ENCODE measurements at places on chromosomes 13 and 19. TPM values are rescaled to one million over a fixed set of nuclear protein-coding genes. Genes with fewer than 3 reads are reported as not detected.
A peak's percentile ranks its signal among the peaks of the same experiment; 100 is the strongest.

The AMER2 gene
- total RNA-seq = 0.09 TPM

The CFAP97D2 gene
- total RNA-seq = not detected

DNA sequence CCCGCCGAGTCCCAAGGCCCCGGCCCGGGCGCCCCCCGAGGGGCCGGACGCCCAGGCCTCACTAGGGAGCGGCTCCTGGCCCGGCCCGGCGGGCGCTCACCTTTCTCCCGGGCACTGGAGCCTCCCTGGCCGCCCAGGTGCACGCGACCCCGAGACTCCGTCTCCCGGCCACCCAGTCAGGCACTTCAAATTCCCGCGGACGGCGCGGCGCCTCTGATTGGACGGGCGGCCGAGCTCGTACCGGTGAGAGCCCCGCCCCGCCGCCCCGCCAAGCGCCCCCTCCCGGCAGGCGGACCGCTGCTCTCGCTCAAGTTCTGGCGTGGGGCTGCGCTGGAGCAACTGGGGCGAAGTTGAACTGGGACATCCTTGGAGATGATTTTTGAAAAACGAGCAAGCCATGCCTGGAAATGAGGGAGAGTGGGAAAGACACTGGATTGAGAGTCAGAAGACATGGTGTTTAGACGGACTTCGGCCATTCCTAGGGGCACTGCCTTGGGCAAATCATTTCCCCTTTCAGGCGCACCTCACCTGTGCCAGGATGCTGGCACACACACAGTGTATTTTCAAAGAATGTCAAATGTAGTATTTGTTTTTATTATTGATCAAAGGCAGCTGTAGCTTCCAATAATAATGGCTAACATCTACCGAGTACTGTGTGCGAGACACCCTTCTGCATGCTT lies 485.3 kb downstream of the UQCRFS1 start:
- no peak overlapping the region for H3K27ac ChIP-seq
- H3K4me3 ChIP-seq = no peak overlapping the region
- DNase-seq = no peak
- H3K36me3 ChIP-seq = no peaks in the 10 kb centered on the region

- no peaks in the 10 kb centered on the region for H3K36me3 ChIP-seq
- H3K4me3 ChIP-seq = no peak overlapping the region
- no peaks in the 10 kb centered on the region for H3K4me1 ChIP-seq
- no peaks in the 10 kb centered on the region for H3K27me3 ChIP-seq
- H3K27ac ChIP-seq = no peak overlapping the region
Observed at GRCh38 chr13:111518161-111518792, 197.8 kb downstream of the TEX29 start.

The MATK gene
- 1.0 TPM for total RNA-seq

The SERP2 gene
- total RNA-seq = 12.6 TPM

The SYT5 gene
- 0.35 TPM for total RNA-seq

GRCh38 chr19:6433663-6434062 lies at the start of gene SLC25A41:
Gene SLC25A41, minus strand, starts transcription at chr19:6433763. Its CDS starts 70 bp downstream, at chr19:6433693.
- no peaks in the 10 kb centered on the region for H3K27me3 ChIP-seq
- H3K4me3 ChIP-seq = no peak within 1 kb of the TSS
- no peaks in the 10 kb centered on the region for H3K36me3 ChIP-seq
- H3K4me1 ChIP-seq = no peaks in the 10 kb centered on the region

DNA sequence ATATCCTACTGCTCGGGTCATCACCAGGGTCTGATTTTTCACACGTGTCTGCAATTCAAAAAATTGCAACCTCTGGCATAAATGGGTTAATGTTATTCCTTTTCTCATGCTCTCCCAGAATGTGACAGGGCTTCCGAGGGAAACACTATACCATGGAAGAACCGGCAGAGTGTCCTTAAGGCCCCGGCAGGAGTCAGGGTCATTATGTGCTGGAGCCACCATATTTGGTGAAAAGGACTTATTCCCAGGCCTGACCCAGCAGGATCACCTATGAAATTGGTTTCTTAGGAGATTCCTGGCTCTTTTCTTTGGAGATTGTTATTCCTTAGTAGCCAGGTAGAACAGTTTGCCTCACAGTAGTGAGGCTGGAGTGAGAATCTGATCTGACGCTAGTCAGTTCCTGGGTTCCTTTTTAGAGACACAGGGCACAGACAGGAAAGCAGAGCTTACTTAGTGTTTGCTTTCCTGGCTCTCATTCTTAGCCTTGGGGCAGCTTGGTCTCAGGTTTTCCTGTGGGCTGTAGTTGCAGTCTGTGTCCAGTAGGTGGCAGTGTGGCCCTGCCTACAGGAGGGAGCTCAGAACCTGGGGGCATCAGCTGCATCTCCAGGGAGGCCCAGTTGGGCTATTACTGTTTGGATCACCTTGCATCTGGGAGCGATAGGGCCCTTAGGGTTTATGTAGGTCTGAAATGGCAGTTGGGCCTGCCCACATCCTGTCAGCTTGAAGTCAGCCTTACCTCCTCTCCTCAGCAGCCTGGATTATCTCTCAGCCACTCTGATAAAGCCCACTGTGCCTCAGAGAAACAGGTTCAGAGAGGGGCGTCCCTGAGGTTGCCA lies 12.4 kb downstream of the SNRNP70 start:
- peak; percentile 69 for DNase-seq
- no peaks in the 10 kb centered on the region for H3K27me3 ChIP-seq
- no peaks in the 10 kb centered on the region for H3K36me3 ChIP-seq
- H3K27ac ChIP-seq = no peak overlapping the region
- no peak overlapping the region for H3K4me3 ChIP-seq

- H3K36me3 ChIP-seq = no peaks in the 10 kb centered on the region
- no peaks in the 10 kb centered on the region for H3K4me1 ChIP-seq
- H3K27ac ChIP-seq = no peak overlapping the region
- no peak overlapping the region for H3K4me3 ChIP-seq
- DNase-seq = no peak
Observed at GRCh38 chr13:23787464-23787863, 101.7 kb downstream of the MIPEP start.

DNA sequence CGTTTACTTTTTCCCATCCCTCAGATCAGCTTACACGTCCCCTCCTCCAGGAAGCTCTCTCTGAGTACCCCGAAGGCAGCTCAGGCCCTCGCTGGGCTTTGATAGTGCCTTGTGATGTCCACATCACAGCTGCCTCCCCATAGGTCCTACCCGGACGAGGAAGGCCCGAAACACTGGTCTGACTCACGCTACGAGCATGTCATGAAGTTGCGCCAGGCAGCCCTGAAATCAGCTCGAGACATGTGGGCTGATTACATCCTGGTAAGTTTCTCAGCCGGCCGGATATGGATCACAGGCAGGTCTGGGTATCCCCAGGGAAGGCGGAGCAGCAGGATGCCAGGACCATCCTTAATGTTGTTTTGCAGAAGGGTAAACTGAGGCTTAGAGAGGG lies 4.8 kb downstream of the COLGALT1 start:
- no peaks in the 10 kb centered on the region for H3K4me1 ChIP-seq
- peak; percentile 50 for DNase-seq
- no peaks in the 10 kb centered on the region for H3K36me3 ChIP-seq

GRCh38 chr13:97220151-97220900 lies 1.8 kb upstream of the MBNL2 start:
- H3K27me3 ChIP-seq = no peaks in the 10 kb centered on the region
- H3K4me3 ChIP-seq = no peak overlapping the region
- no peaks in the 10 kb centered on the region for H3K4me1 ChIP-seq
- no peak for DNase-seq

The ELSPBP1 gene
- total RNA-seq = not detected

DNA sequence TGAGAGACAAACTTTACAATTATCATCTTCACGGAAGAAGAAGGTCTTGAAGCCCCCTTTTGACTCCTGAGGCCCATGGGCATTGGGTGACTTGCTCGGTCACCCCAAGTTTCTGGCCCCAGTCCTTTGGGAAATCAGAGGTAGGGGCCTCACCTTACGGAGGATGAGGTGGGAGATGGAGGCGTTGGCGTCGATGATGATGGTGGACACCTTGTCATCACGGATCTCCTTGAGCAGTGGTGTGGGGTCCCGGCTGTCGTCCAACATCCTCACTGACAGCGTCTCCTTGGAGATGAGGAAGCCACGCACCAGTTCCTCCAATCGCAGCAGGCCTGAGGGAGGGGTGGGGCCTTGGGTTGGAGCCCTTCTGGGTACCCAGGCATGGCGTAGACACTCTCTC lies 10.8 kb downstream of the GRIK5 start:
- no peaks in the 10 kb centered on the region for H3K4me1 ChIP-seq
- no peaks in the 10 kb centered on the region for H3K27me3 ChIP-seq
- no peak overlapping the region for H3K27ac ChIP-seq

- no peaks in the 10 kb centered on the region for H3K36me3 ChIP-seq
- H3K27ac ChIP-seq = peak overlapping the region; percentile 67
- peaks cover 12% of the 10 kb centered on the region for H3K4me1 ChIP-seq
- no peaks in the 10 kb centered on the region for H3K27me3 ChIP-seq
Observed at GRCh38 chr13:98508685-98509084, 68.2 kb downstream of the STK24 start.

- DNase-seq = no peak
- H3K36me3 ChIP-seq = no peaks in the 10 kb centered on the region
- H3K27me3 ChIP-seq = no peaks in the 10 kb centered on the region
Observed at GRCh38 chr13:84607261-84608013, 725.2 kb upstream of the SLITRK1 start.

The IZUMO1 gene
- not detected for total RNA-seq

The CACNG6 gene
- not detected for total RNA-seq

The SERPINE3 gene
- 0.14 TPM for total RNA-seq

DNA sequence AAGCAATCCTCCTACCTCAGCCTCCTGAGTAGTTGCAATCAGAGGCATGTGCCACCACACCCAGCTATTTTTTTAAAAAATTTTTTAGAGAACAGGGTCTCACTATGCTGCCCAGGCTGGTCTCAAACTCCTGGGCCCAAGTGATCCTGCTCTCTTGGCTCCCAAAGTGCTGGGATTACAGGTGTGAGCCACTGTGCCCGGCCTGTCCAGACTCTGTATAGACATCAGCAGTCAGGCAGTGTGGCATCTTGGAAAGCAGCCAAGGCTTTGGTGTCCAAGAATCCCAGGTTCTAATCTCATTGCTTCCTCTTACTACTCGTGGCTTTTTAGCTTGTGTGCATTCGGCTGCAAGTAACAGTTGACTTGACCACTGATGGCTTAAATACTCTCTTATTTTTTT lies 43.4 kb downstream of the BICRA start:
- no peak for DNase-seq
- no peaks in the 10 kb centered on the region for H3K27me3 ChIP-seq
- no peak overlapping the region for H3K27ac ChIP-seq
- no peaks in the 10 kb centered on the region for H3K36me3 ChIP-seq
- no peak overlapping the region for H3K4me3 ChIP-seq
- no peaks in the 10 kb centered on the region for H3K4me1 ChIP-seq

- H3K4me1 ChIP-seq = no peaks in the 10 kb centered on the region
- no peak overlapping the region for H3K4me3 ChIP-seq
- no peak for DNase-seq
- H3K36me3 ChIP-seq = no peaks in the 10 kb centered on the region
Observed at GRCh38 chr19:28019901-28020300, 1193.0 kb downstream of the UQCRFS1 start.

DNA sequence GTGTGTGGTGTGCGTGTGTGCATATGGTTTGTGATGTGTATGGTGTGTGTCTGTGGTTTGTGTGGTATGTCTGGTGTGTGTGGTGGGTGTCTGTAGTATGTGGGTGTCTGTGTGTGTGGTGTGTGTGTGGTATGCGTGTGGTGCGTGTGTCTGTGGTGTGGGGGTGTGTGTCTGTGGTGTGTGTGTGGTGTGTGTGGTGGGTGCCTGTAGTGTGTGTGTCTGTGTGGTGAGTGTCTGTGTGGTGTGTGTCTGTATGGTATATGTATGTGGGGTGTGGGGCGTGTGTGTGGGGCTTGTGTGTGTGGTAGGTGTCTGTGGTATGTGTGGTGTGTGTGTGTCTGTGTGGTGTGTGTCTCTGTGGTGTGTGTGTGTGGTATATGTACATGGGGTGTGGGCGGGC lies 300.7 kb downstream of the TEX29 start:
- H3K27ac ChIP-seq = no peak overlapping the region
- no peak overlapping the region for H3K4me3 ChIP-seq
- no peaks in the 10 kb centered on the region for H3K36me3 ChIP-seq
- no peaks in the 10 kb centered on the region for H3K27me3 ChIP-seq
- no peaks in the 10 kb centered on the region for H3K4me1 ChIP-seq

The ZNF888 gene
- 34.4 TPM for total RNA-seq

GRCh38 chr13:108961542-108962125 lies 332.2 kb downstream of the MYO16 start:
- no peak for DNase-seq
- no peak overlapping the region for H3K4me3 ChIP-seq
- H3K4me1 ChIP-seq = no peaks in the 10 kb centered on the region
- H3K36me3 ChIP-seq = no peaks in the 10 kb centered on the region
- no peak overlapping the region for H3K27ac ChIP-seq
- no peaks in the 10 kb centered on the region for H3K27me3 ChIP-seq

DNA sequence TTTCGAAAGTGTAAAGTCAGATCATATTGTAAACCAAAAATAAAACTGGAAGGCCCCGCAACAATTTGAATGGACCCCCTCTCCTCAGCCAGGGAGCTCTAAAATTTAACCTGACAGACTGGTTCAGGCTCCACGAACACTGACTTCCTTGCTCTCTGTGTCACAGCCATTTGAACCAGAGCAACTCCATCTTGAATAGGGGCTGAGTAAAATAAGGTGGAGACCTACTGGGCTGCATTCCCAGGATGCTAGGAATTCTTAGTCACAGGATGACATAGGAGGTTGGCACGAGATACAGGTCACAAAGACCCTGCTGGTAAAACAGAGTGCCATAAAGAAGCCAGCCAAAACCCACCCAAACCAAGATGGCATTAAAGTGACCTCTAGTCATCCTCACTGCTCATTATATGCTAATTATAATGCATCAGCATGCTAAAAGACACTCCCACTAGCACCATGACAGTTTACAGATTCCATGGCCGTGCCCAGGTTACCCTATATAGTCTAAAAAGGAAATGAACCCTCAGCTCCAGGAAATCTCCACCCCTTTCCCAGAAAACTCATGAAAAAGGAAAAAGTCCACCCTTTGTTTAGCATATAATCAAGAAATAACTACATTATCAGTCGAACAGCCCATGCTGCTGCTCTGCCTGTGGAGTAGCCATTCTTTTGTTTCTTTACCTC lies 43.1 kb downstream of the RFXAP start:
- H3K27me3 ChIP-seq = no peaks in the 10 kb centered on the region
- H3K36me3 ChIP-seq = no peaks in the 10 kb centered on the region
- H3K27ac ChIP-seq = no peak overlapping the region
- DNase-seq = no peak

DNA sequence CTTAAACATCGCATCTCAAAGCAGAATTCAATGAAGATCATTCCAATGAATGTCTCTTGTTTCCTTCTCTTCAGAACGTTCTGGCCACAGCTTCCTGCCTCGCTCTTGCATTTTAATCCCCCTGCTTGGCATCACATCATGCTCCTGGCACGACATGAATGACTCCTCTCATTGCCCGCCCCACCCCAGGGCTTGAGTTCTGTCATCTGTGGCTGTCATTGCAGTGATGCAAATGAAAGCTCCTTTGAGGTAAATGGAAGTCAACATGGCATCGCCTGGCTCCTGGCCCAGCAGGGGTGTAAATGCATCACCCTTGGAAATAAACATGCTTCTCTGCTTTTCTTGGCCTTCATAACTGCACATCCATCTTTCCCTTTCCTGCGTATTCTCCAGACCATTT lies 48.6 kb downstream of the SCEL start:
- no peak overlapping the region for H3K4me3 ChIP-seq
- no peaks in the 10 kb centered on the region for H3K4me1 ChIP-seq
- no peak for DNase-seq
- H3K36me3 ChIP-seq = no peaks in the 10 kb centered on the region

- H3K4me3 ChIP-seq = peak overlapping the region; percentile 13
- H3K27me3 ChIP-seq = no peaks in the 10 kb centered on the region
- peak overlapping the region; percentile 70 for H3K27ac ChIP-seq
- DNase-seq = no peak
Observed at GRCh38 chr13:21016487-21016886, 44.9 kb downstream of the LATS2 start.

Data from uterus (tissue), 4 donors.